Foreskin keratinocyte (primary cell): ENCODE measurements at places on chromosomes 7 and 10.

- DNase-seq = no peak
Measured at GRCh38 chr10:14552015-14552414, 221.3 kb upstream of the FRMD4A start.

GRCh38 chr7:133676805-133677370 lies 424.0 kb downstream of the EXOC4 start:
- DNase-seq = no peak

- no peak for DNase-seq
Measured at GRCh38 chr10:1578392-1579140, 158.8 kb downstream of the ADARB2 start.

GRCh38 chr7:151987748-151988529 lies 31.7 kb downstream of the GALNTL5 start:
- DNase-seq = no peak

DNA sequence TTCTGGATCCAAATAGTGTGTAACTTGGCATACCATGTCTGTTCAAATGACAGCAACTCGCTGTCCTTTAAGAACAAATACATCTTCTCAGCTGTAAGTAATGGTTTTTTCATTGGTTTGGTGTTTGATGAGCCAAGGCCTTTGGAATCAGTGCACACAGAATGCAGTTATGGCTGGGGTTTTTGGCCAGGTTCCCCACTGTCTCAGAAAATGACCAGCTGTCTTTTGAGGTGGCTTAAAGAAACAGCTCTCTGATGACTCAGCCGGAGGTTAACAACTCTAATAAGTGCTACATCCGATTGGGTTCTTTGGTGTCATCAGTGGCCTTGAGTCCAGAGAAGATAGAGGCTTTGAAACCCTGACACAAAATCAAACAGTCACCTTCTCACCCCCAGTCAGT lies 688.4 kb downstream of the REEP3 start:
- DNase-seq = no peak
